ENCODE measurements at places on chromosomes 4 and X.

- DNase-seq, result no peak
These were observed 308.9 kb downstream of the GLUD2 start for GRCh38 chrX:121356139-121356849.

- no peak for DNase-seq
These were observed 391.5 kb downstream of the UBE2NL start for GRCh38 chrX:144275367-144275766.

DNA sequence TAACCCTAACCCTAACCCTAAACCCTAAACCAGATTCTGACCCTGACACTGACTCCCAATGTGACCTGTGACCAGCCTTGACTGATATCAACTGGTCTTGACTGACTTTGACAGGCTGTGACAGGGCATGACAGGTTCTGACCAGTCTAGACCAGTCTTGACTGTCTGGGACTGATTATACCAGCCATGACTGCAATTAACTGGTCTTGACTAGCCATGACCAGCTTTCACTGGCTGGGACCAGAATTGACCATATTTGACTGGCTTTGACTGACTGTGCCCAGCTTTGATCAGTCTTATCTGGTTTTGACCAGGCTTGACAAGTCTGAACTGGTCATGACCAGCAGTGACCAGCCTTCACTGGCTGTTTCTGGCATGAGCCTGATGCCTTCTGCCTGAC, 95.5 kb downstream of the BMP15 start:
- DNase-seq, result no peak

DNA sequence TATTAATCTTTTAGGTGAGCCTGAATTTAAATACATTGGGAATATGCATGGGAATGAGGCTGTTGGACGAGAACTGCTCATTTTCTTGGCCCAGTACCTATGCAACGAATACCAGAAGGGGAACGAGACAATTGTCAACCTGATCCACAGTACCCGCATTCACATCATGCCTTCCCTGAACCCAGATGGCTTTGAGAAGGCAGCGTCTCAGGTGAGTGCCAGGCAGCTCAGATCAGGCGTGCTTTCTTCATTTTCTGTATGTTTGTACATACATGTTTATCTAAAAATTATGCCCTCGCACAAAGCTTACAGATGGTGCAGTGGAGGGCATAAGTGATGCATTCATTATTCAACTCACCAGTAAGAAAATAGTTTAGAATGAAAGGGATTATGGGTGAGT, 85.6 kb downstream of the CPE start:
- no peak for DNase-seq
